ENCODE measurements at places on chromosomes 7 and 10. TPM values are rescaled to one million over a fixed set of nuclear protein-coding genes. Genes with fewer than 3 reads are reported as not detected.

- DNase-seq: no peak
Observed at GRCh38 chr7:100087055-100087750, 1.6 kb upstream of the COPS6 start.

DNA sequence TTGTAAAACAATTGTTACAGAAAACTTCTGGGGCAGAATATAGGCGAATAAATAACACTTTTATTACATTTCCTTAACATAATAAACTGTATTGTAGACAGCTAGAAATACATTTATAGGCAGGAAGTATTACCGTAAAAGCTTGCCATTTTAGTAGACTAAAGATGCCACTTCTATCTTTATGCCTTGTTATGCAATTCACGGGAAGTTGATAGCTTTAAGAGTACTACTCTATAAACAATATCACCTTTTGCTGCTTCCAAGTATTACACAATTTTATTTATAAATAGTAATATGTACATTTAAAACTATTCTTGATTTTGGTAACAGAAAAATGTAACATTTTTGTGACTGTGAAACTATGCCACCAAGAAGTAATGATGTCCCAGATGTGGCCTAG, 37.9 kb downstream of the PALS2 start:
- DNase-seq: no peak

DNA sequence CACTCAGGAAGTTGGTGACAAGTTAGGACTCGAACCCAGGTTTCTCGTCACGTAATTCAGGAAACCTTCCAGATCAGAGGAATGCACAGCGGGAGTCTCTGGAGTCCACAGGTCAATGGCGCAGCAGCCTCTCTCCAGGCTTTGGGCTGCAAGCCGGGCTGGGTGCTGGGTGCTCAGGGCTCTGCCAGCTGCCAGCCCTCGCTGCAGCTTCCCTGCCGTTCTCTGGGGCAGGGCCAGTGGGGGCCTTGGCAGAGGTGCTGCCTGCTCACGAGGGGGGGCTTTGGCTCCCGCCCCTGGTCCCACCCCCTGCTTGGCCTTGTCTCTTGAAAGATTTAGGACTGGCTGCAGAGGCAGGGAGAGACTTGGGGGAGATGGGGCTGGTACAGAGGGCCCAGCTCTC, at the start of gene TACR2:
Gene TACR2 (minus strand): TSS at position 224 of the 400 bp plus-strand sequence. CDS start 595 bp downstream, outside the sequence.
- DNase-seq: no peak

DNA sequence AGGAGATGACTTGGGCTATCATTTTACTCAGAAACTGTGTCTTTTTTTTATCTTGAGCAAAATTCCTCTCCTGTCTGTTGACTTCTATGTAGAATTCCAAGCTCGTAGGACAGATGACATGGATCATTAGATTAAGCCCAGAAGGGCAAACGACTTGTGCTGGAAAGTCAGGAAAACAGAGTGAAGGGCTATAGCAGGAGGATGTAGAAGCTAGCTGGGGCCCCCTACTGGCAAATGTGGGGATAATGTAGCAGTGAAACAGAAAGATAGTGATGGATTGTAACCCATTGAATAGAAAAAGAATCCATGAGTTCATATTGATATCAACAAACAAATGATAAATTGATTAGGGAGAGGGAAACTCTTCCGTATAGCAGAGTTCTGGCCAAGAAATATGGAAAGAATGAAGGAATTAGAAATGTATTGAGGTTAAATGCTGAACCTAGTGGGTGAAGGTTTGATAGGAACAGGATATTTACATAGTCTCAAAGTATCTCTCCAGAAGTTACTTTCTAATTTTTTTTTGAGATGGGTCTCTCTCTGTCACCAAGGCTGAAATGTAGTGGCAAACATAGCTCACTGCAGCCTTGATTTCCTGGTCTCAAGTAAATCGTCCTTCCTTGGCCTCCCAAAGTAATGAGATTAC, 103.6 kb downstream of the LYZL1 start:
- peak; percentile 47 for DNase-seq

- DNase-seq: no peak
Observed at GRCh38 chr7:151742713-151743480, 134.0 kb downstream of the PRKAG2 start.

DNA sequence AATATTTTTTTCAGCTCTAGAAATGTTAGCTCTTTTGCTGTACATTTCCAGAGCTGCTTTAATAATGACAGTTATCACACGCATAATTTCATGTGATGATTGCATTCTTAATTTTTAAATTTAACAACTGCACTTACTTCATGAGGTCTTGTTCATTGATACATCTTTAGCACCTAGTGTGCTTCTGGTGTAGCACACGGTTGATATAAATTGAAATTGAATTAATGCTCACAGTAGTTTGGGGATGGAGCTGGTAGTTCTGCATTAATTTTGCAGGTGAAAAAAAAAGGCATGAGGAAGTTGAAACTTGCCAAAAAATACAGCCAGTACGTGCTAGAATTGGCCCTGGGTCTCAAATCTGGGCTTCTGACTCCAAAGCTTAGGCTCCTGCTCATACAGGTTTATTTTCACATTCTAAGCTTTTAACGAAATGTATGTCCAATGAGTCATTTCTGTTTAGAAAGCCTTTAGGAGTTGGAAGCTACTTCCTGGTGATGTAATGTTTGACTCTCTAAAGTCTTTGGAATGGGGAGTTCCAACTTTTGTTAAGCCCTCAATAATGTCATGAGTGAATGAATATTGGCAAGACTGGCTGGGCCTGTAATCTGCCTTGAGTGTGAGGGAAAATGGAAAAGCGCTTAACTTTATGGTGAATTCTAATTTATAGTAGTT, 62.5 kb downstream of the DAGLB start:
- peak; percentile 88 for DNase-seq

- DNase-seq: no peak
Observed at GRCh38 chr10:132582137-132582536, 44.5 kb downstream of the INPP5A start.

DNA sequence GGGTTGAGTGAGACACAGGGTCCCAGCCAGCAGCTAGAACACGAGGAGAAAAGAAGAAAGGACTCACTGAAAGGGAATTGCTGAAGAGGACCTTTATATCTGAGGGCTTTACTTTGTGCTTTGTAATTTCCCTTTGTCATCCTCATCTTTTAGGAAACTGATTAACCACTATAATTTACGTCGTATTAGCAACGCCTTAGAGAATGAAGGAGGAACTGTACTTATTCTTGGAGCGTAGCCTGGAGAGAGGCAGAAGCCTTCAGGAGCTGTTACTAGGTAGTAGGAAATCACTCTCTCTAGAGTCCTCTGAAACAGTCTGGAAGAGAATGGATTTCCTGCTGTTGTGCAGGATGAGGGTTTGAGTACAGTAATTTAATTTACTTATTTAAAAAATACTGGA, 101.0 kb upstream of the STEAP1B start:
- no peak for DNase-seq

CHN2 gene
- not detected for polyA plus RNA-seq

TSPAN12 gene
- 0.41 TPM for polyA plus RNA-seq

CALHM1 gene
- not detected for polyA plus RNA-seq

CFTR gene
- 0.13 TPM for polyA plus RNA-seq

DLG5 gene
- 29.4 TPM for polyA plus RNA-seq

ITGA8 gene
- polyA plus RNA-seq: not detected

TMEM213 gene
- not detected for polyA plus RNA-seq

SYT15 gene
- 2.8 TPM for polyA plus RNA-seq

COL17A1 gene
- polyA plus RNA-seq: 1.7 TPM

PARD3 gene
- 88.7 TPM for polyA plus RNA-seq
